ENCODE measurements at places on chromosomes 13 and 19. TPM values are rescaled to one million over a fixed set of nuclear protein-coding genes. Genes with fewer than 3 reads are reported as not detected.
A peak's percentile ranks its signal among the peaks of the same experiment; 100 is the strongest.

- no peak overlapping the region for H3K27ac ChIP-seq
- DNase-seq, result no peak
- no peaks in the 10 kb centered on the region for H3K27me3 ChIP-seq
- H3K36me3 ChIP-seq, result no peaks in the 10 kb centered on the region
- no peaks in the 10 kb centered on the region for H3K4me1 ChIP-seq
These were observed 99.5 kb upstream of the SPATA13 start for GRCh38 chr13:24060993-24061392.

The CEACAM1 gene
- total RNA-seq, result 2.4 TPM

GRCh38 chr13:98401934-98402333, 175.0 kb downstream of the STK24 start:
- DNase-seq, result no peak
- no peak overlapping the region for H3K4me3 ChIP-seq
- no peak overlapping the region for H3K27ac ChIP-seq
- no peaks in the 10 kb centered on the region for H3K27me3 ChIP-seq
- no peaks in the 10 kb centered on the region for H3K4me1 ChIP-seq

The ALOX5AP gene
- total RNA-seq, result 2.1 TPM

The PGLYRP1 gene
- not detected for total RNA-seq

- no peaks in the 10 kb centered on the region for H3K36me3 ChIP-seq
- H3K27ac ChIP-seq, result no peak overlapping the region
- H3K27me3 ChIP-seq, result no peaks in the 10 kb centered on the region
- no peak for DNase-seq
These were observed 9.9 kb downstream of the MYDGF start for GRCh38 chr19:4660181-4660791.

DNA sequence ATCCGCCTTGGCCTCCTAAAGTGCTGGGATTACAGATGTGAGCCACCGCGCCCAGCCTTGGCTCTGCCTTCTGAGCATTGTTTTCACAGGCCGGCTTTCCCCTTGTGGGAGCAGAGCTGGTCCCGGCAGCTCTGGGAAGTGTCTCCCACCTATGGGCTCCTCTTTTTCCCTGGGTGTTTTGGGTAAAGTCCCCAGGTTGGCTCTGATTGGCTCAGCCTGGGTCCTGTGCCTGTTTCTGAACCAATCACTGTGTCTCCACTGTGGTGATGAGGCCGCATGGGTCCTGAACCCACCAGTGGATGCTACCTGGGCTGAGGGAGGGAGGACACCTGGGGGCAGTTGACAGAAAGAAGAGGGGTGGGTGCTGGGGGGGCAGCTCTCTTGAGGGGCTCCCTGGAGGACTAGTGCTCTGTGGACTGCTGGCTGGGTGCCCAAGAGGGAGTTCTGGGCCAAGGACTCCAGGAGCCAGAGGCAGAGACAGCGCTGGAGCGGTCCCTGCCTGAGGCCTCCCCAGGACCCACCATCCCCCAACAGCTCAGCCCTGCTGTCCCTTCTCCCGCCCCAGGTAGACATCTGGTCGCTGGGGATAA, 19.6 kb upstream of the NCCRP1 start:
- H3K4me3 ChIP-seq, result no peak overlapping the region
- H3K27me3 ChIP-seq, result no peaks in the 10 kb centered on the region
- H3K27ac ChIP-seq, result no peak overlapping the region
- no peak for DNase-seq
- peaks cover 31% of the 10 kb centered on the region for H3K36me3 ChIP-seq
- no peaks in the 10 kb centered on the region for H3K4me1 ChIP-seq

- H3K27me3 ChIP-seq, result no peaks in the 10 kb centered on the region
- no peak overlapping the region for H3K4me3 ChIP-seq
- H3K36me3 ChIP-seq, result no peaks in the 10 kb centered on the region
These were observed 37.4 kb upstream of the C13orf46 start for GRCh38 chr13:114011226-114011625.

GRCh38 chr19:35184267-35184666, 29.7 kb downstream of the FXYD5 start:
- no peak for DNase-seq
- no peak overlapping the region for H3K27ac ChIP-seq
- H3K4me1 ChIP-seq, result no peaks in the 10 kb centered on the region
- H3K27me3 ChIP-seq, result no peaks in the 10 kb centered on the region
- H3K36me3 ChIP-seq, result no peaks in the 10 kb centered on the region

The APC2 gene
- total RNA-seq, result 11.9 TPM

GRCh38 chr19:41689993-41690800, 2.1 kb upstream of the CEACAM7 start:
- H3K36me3 ChIP-seq, result no peaks in the 10 kb centered on the region
- H3K4me1 ChIP-seq, result no peaks in the 10 kb centered on the region
- H3K27ac ChIP-seq, result no peak overlapping the region
- no peaks in the 10 kb centered on the region for H3K27me3 ChIP-seq

DNA sequence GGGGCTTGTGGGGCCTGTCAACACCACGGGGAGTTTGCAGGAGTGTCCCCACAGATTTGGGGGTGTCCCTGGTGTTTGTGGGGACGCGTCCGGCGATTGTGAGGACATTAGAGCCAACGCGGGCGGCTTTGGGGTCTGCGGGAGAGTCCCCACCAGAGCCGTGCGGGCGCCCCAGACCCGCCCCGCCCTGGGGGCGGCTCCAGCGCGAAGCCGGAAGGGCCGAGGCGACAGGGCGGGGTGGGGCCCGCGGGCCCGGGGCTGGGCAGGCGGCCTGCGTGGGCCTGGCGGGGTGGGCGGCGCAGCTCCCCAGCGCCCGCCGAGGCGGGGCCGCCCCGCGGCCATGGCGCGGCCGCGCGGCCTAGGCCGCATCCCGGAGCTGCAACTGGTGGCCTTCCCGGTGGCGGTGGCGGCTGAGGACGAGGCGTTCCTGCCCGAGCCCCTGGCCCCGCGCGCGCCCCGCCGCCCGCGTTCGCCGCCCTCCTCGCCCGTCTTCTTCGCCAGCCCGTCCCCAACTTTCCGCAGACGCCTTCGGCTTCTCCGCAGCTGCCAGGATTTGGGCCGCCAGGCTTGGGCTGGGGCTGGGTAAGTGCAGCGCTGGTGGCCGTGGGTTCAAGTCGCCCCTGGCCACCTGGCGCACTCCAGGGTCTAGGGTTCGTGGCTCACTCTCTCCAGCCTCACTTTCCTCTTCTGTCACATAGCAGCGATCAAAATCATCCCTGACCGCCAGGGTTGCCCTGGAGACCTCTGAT, 10.3 kb downstream of the PDE4A start:
- H3K36me3 ChIP-seq, result no peaks in the 10 kb centered on the region
- H3K27ac ChIP-seq, result peak overlapping the region; percentile 81

DNA sequence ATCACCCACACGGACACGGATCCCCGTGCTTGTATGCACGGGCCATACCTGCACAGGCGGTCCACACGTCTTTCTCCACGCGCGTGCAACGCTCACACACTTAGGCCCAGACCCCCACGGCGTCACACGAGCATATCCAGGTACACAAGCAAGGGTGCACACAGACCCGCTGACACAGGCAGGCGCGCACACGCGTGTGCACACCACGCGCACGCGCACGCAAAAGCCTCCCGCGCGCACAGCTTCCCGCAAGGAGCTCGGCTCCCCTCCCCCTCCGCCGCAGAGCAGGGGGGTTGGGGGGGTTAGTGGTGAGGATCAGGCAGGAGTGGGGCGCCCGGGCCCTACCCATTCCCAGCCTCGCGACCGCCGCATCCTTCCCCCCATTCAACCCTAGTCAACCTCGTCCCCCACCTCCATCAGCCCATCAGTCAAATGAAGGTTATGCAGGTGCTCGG, 407 bp downstream of the RAB3A start:
- DNase-seq, result no peak
- H3K36me3 ChIP-seq, result no peaks in the 10 kb centered on the region
- no peaks in the 10 kb centered on the region for H3K27me3 ChIP-seq
- no peak overlapping the region for H3K27ac ChIP-seq
- peak overlapping the region; percentile 59 for H3K4me3 ChIP-seq
- H3K4me1 ChIP-seq, result peaks cover 3% of the 10 kb centered on the region

- no peak overlapping the region for H3K4me3 ChIP-seq
- DNase-seq, result no peak
- no peaks in the 10 kb centered on the region for H3K36me3 ChIP-seq
- no peaks in the 10 kb centered on the region for H3K4me1 ChIP-seq
- H3K27me3 ChIP-seq, result no peaks in the 10 kb centered on the region
- H3K27ac ChIP-seq, result no peak overlapping the region
These were observed 2.6 kb downstream of the NAPSA start for GRCh38 chr19:50362656-50363424.

DNA sequence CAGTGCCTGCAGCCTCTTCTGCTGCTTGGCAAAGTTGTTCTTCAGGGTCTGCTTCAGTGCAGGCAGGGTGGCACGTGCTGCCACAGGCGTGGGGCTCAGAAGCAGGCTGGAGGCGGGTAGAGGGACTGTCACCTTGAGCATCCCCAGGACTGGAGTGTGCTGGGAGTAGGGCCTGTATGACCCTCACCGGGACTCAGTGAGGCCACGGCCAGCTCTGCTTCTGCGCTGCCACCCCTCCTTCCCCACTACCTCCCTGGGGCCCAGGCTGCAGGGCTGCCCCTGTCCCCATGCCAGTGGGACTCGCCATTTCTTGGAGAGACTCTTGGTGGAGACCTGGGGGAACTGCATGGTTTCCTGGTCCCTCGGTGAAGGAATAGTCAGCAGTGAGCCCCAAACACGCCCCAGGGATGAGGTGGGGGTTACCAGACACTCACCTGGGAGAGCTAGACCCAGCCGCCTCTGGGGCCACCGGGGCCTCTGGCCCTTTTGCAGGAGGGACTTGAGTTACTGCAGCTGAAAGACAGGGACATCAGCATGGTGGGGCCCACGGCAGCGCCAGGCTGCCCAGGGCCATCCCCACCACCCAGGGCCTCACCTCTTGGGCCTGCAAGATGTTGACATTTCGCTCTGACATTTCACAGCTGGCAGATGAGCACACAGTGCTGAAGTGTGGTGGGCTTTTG, 29.9 kb downstream of the TUBA3C start:
- H3K4me3 ChIP-seq, result no peak overlapping the region
- H3K27ac ChIP-seq, result no peak overlapping the region
- H3K27me3 ChIP-seq, result no peaks in the 10 kb centered on the region
- DNase-seq, result no peak
- H3K4me1 ChIP-seq, result no peaks in the 10 kb centered on the region

DNA sequence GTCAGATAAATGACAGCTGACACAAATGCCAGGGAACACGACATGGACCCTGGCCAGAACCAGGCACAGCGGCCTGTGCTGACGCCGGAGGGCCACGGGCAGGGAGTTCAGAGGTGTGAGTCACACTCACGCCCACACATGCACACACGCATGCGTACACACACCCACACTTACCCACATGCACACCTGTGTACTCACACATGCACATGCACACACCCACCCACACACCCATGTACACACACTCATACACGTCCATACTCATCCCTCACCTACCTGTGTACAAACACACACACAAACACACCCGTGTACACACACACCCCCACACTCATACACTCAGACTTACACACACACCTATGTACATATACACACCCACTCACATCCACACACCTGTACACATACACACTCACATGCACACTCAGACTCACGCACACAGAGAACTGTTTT, 40.4 kb downstream of the MLLT1 start:
- H3K4me3 ChIP-seq, result no peak overlapping the region
- no peaks in the 10 kb centered on the region for H3K36me3 ChIP-seq
- no peak for DNase-seq
- no peaks in the 10 kb centered on the region for H3K4me1 ChIP-seq

- no peak overlapping the region for H3K4me3 ChIP-seq
- H3K27me3 ChIP-seq, result no peaks in the 10 kb centered on the region
- H3K36me3 ChIP-seq, result no peaks in the 10 kb centered on the region
- no peaks in the 10 kb centered on the region for H3K4me1 ChIP-seq
- no peak overlapping the region for H3K27ac ChIP-seq
- no peak for DNase-seq
These were observed 16.5 kb downstream of the BTBD2 start for GRCh38 chr19:1998712-1999708.

DNA sequence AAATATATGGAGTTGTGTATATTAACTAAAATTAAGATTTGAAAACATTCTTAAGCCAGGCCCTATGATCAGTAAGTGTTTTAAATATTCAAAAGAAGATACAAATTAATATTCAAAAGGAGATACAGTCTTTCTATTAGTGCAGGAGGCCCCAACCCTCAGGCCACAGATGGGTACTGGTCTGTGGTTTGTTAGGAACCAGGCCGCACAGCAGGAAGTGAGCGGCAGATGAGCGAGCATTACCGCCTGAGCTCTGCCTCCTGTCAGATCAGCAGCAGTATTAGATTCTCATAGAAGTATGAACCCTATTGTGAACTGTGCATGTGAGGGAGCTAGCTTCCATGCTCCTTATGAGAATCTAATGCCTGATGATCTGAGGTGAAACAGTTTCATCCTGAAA, 232.9 kb downstream of the FOXO1 start:
- no peak overlapping the region for H3K4me3 ChIP-seq
- no peak overlapping the region for H3K27ac ChIP-seq
- H3K4me1 ChIP-seq, result no peaks in the 10 kb centered on the region
- H3K36me3 ChIP-seq, result no peaks in the 10 kb centered on the region

DNA sequence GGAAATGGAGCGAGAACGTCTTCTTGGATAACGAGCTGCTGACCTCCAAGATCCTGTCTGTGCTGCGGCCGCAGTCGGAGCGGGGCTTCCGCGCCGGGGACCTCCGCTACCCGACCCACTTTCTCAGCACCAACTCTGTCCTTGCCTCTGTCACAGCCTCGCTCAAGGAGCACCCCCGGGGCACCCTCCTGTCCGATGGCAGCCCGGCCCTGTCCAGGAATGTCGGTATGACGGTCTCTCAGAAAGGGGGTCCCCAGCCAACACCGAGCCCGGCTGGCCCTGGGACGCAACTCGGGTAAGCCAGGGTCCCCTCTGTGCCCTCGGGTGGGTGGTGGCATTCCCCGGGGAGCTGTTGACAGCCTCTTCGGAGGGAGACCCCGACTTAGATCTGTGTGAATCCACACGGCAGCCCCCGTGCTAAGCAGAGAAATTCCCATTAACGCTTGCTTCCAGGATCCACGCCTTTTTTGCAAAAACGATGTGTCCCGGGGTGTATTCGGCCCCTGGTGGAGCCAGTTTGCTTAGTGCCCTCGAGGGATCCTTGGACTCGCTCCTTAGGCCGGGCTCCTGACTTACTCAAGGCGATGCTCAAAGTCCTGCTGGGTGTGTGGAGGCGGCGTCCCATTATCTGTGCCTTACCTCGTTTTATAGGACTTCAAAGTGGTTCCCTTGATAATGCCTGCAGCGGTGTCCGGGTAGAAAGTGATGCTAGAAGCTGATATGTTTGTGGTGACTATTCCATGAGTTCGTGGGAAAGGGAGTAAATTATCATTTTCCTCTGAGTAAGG, 48.5 kb downstream of the PEX11G start:
- no peak for DNase-seq
- no peaks in the 10 kb centered on the region for H3K27me3 ChIP-seq
- H3K4me1 ChIP-seq, result no peaks in the 10 kb centered on the region
- H3K27ac ChIP-seq, result no peak overlapping the region

The LIN7B gene
- total RNA-seq, result 6.4 TPM

The COMMD6 gene
- 97.4 TPM for total RNA-seq

The CADM4 gene
- 2.7 TPM for total RNA-seq

The KISS1R gene
- total RNA-seq, result 0.92 TPM

The SYT3 gene
- total RNA-seq, result not detected

- DNase-seq, result no peak
- no peaks in the 10 kb centered on the region for H3K4me1 ChIP-seq
- no peaks in the 10 kb centered on the region for H3K36me3 ChIP-seq
- no peak overlapping the region for H3K27ac ChIP-seq
These were observed 21.6 kb upstream of the SIGLEC14 start for GRCh38 chr19:51668216-51668615.

GRCh38 chr13:40651866-40652587, 14.4 kb downstream of the FOXO1 start:
- DNase-seq, result no peak
- no peaks in the 10 kb centered on the region for H3K36me3 ChIP-seq
- H3K27me3 ChIP-seq, result no peaks in the 10 kb centered on the region

- DNase-seq, result no peak
- H3K4me3 ChIP-seq, result no peak overlapping the region
- H3K27ac ChIP-seq, result no peak overlapping the region
- H3K27me3 ChIP-seq, result no peaks in the 10 kb centered on the region
- H3K36me3 ChIP-seq, result no peaks in the 10 kb centered on the region
These were observed 169.6 kb downstream of the LACC1 start for GRCh38 chr13:44049081-44049945.
